ENCODE measurements at places on chromosomes 6 and 20.
A peak's percentile ranks its signal among the peaks of the same experiment; 100 is the strongest.

GRCh38 chr6:135617222-135617621, 119.7 kb upstream of the AHI1 start:
- DNase-seq, result no peak

DNA sequence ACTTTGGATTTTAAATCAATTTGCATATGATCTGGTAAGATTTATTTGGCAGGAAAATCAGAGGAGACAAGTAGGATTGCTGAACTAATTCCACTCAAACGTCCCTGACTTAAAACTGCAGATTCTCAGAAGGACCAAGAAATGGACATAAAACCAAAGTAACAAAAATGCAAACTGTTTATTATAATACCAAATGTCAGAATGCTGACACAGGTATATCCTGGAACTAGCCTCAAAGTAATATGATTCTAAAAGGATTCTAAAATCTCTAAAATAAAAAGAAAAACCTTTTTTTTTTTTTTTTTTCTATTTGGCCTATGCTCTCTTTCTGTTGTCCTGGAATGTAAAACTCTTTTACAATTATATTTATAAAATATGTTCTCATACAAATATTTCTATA, 74.4 kb upstream of the BTBD3 start:
- DNase-seq, result no peak

DNA sequence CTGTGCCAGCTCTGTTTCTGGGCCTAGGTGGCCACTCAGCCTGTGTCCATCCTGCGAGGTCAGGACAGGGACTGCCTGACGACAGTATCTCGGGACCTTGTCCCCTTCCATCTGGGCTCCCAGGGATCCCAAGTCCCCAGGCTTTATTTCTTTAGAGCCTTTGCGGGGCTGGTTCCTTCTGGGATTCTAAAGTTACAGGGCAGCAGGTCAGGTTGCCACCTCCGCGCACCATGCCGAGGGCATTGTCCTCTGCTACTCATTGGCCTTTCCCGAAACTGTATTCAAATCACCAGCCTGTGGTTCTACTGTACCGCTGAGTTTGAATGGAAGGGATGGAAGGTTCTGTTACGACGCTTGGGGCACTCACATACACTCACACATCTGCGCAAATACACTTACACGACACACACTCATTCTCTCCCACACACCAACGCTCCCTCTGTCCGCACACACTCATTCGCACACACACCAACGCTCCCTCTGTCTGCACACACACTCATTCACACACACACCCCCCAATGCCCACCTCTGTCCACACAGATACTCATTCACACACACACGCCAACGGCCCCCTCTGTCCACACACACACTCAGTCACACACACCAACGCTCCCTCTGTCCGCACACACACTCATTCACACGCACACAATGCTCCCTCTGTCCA, 59.8 kb upstream of the THBS2 start:
- DNase-seq, result no peak

- DNase-seq, result no peak
Observed at GRCh38 chr20:37992802-37993409, 40.4 kb downstream of the TTI1 start.

- DNase-seq, result no peak
Observed at GRCh38 chr6:145883263-145883662, 68.7 kb upstream of the FBXO30 start.

GRCh38 chr6:71205336-71205956, 83.2 kb upstream of the OGFRL1 start:
- no peak for DNase-seq

DNA sequence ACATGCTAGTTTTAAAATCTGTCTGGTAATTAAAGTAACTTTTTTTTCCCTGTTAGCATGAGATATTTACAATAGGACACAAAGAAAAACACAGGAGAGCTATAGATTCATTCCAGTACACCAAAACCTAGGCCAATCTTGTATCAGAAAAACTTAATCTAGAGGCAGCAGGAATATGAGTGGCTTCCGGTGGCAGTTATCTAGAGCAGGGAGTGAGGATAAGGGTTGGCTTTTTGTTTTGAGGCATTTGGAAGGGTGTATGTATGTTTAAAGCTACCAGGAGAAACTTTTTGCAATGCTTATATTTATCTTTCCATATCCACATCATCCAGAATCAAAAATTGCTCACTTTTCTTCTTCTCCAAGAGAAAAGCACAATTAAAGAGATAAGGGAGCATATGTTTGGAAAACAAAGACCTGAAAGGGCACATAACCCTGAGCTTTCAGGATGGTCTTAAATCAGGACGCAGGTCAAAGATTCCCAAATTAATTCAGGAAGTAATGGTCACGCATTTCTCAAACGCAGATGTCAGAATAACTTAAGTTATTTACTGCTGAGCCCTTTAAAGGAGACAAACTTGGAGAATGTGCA, 13.1 kb downstream of the TFAP2A start:
- no peak for DNase-seq

DNA sequence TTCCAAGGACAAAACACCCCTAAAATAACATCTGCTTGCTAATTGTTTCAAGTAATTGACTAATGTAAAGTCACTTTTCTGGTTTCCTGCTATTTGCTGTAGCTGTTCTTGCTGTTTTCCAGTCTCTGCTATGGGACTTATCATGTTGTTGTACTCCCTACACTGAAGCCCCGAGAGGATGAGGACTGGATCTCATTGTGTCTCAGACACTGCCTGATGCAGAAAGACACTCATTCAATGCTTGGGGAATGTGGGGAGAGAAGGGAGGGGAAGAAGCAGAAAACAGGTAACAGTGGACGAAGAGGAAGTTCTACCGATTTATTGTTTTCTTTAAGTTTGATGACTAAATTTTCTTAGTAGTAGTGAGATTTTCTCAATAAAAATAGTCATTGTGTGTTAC, 79.8 kb downstream of the DOK5 start:
- no peak for DNase-seq

DNA sequence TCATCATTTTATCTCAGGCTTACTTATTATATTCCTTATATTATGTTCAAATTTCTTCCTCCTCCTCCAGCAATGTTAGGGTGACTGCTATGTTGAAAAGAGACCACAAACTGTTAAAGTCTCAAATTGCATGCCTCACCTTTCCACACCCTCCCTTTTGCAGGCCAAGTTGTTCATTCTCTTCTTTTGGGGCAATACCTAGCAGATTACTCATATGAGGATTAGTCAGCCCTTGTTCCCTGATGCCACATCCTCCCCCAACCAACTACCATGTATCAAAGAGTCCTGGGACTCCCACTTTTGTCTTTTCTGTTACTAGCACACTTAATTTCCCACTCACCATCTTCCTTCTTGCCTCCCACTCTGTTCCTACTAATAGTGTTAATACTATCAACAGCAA, 434.7 kb downstream of the BCKDHB start:
- no peak for DNase-seq

DNA sequence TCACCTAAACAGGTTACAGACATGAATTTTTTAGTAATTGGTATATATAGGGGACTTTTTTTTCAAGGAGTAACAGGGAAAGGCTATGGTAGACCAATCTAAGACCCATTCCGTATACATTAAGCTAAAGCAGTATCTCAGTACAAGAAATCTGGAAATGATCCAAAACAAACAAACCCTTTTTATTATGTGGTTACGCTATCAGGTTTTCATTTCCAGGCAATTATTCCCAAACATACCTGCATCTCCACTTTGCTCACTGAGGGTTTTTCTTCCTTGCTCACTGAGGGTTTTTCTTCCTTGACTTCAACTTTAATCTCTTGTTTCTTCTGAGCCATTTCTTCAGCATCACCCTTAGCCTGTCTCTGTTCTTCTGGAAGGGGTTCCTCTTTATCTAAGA, 107.3 kb downstream of the EPB41L2 start:
- DNase-seq, result no peak

GRCh38 chr6:161748535-161749416, 474.9 kb upstream of the AGPAT4 start:
- DNase-seq, result no peak

DNA sequence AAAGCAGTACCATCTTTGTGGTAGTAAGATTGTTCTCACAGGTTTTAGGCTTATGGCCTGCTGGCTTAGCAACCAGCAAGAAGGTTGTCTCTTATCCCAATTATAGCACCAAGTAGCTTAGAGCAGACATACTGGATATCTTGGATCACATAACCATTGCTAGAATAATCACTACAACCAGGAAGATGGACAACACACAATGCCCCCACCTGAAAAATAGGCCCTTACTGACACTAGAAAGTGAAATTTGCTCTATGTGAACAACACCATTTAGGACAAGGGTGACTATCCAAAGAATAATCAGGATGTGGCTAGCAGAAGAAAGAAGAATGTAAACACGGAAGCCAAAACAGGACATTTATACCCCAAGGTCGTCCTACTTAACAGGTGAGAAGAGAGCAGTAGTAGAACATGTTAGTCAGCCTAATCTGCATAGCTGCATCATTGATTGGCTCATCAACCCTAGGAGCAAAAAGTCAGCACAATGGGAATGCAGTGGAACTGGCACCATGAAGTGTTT, 172.7 kb upstream of the MARCKS start:
- DNase-seq, result no peak

- DNase-seq, result peak; percentile 22
Observed at GRCh38 chr6:116615937-116616736, at the start of gene RSPH4A. RSPH4A (plus strand) TSS chr6:116616479; CDS start chr6:116616624, 145 bp downstream.

DNA sequence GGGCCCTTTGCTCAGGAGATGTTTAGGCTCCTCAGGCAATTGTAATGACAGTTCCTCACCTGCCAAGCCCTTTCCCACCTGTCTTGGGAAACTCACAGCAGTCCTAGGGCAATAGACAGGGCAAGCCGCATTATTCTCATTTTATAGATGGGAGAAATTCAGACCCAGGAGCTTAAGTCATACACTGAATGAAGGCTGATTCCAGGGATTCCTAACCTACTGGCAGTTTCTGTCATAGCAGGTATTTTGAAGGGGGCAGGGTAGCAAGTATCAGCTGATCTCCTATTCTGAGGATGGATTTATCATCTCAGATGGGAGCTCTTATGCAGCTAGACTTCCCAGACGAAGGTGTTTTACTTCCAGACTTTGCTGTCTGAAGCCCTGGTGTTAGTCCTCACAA, 61.4 kb upstream of the MYL9 start:
- no peak for DNase-seq

- DNase-seq, result no peak
Observed at GRCh38 chr20:4766631-4767030, 44.9 kb downstream of the PRND start.
